ENCODE measurements at places on chromosomes 7 and 10.
A peak's percentile ranks its signal among the peaks of the same experiment; 100 is the strongest.

DNA sequence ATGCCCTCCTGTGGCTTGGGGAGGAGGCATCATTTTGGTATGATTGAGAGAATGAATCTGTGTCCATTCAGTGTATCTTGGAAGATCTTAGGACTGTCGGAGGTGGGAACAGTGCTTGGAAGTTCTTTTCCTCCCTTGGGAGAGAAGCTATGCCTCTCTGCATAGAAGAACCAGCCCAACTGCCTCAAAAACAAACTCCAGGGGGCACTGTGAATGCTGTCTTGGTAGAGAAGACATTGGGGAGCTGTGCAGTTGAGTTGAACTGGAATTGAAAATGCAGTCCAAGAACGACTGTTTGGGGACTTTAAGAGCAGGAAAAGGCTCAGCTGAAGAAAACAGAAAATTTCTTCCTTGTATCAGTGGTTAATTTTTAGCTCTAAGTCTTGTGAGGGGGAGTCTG lies 4.9 kb upstream of the GJD4 start:
- DNase-seq: no peak

- DNase-seq: no peak
Observed at GRCh38 chr7:40509287-40509996, 374.6 kb downstream of the SUGCT start.

- DNase-seq: peak; percentile 22
Observed at GRCh38 chr7:101125989-101126650, 784 bp upstream of the SERPINE1 start.

- no peak for DNase-seq
Observed at GRCh38 chr7:21829731-21830130, 116.0 kb downstream of the CDCA7L start.

DNA sequence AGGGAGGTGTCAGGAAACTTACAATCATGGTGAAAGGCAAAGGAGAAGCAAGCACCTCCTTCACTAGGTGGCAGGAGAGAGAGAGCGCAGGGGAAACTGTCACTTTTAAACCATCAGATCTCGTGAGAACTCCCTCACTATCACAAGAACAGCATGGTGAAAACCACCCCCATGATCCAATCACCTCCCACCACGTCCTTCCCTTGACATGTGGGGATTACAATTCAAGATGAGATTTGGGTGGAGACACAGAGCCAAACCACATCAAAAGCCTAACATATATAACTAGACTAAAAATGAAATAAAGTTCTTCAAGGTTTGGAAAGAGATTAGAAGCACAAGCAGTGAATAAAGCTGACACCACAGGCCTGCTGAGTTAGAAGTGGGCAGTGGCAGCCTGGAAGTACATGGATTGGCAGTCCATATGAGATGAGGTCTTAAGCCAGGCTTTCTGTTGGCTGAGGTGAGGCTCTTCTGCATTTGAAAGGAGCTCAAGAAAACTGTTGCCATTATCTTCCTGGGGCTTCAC lies 96.4 kb upstream of the MDFIC start:
- peak; percentile 20 for DNase-seq

DNA sequence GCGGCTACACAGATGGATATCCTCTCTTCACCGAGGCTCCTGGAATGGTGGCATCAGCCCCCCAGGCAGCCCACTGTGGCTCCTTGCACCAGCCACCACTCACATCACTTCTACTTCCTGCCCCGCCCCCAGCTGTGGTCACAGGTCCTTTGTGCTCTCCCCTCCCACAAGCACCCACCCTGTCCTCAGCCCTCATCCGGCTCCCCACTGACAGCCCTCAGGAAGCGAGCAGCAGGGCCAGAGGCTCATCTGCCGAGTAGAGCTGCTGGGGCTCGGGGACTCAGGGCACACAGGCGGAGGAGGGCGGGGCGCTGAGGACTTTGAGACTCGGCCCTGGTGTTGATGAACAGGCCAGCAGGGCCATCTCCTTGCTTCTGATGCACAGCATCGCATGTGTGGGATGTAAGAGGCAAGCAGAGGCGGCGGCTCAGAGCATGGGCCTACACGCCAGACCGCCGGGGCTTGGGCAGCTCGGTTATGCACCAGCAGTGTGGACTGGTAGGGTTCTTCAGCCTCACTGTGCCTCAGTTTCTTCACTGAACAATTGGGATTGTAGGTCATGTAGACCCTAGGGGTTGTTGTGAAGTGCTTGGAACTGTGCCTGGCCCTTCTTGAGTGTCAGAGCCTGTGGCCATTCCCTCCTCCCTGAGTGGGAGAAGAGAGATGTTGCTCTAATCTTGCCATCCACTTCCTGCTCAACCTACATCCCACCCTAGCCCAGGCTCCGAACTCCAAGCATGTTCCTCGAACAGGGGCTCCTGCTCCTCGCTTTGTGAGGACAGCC lies at the start of gene PRF1:
Gene PRF1 (minus strand): TSS at position 77 of the 784 bp plus-strand sequence. CDS start 1,839 bp downstream, outside the sequence.
- peak; percentile 84 for DNase-seq

- no peak for DNase-seq
Observed at GRCh38 chr10:84269162-84269561, 24.3 kb downstream of the RGR start.

GRCh38 chr7:1944619-1945210 lies 274.6 kb downstream of the ELFN1 start:
- DNase-seq: no peak
